Stimulated activated CD8-positive, alpha-beta memory T cell treated with anti-CD3 and anti-CD28 coated beads, Interleukin-7, amount 100 ng/mL, for 24 hours (primary cell): ENCODE measurements at places on chromosomes 5 and 9.
A peak's percentile ranks its signal among the peaks of the same experiment; 100 is the strongest.

DNA sequence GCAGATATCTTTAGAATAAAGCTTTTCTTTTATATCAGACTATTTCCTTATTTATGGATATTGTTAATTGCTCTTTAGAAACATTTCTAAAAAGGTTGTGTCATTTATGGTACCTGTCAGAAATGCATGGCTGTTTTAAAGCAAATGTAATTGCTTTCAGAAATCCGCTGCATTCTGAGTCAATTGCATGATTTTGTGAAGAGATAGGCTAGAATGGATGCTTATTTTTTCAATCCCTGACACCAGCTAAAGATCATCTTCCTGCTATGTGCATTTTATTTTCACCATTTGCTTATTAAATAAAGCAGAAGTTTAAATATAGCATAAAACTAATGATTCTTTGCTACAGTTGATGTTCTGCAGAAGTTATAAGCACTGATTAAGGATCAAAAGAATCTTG is 170.2 kb upstream of the C9orf72 start:
- DNase-seq: no peak

DNA sequence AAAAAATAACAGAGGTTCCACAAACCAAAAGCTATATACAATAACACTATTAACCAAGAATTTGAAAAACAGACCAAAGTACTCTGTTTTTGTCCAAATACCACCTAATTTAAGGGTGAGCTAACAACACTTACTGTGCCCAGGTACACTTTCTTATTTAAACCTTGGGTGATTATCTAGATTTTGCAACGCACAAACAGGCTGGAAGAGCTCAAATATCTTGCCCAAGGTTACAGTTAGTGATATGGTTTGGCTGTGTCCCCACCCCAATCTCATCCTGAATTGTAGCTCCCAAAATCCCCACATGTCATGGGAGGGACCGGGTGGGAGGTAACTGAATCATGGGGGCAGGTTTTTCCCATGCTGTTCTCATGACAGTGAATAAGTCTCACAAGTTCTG is 58.9 kb downstream of the CDK5RAP2 start:
- DNase-seq: no peak

- DNase-seq: peak; percentile 6
These were observed 720 bp downstream of the NADK2 start for GRCh38 chr5:36240779-36241630.

DNA sequence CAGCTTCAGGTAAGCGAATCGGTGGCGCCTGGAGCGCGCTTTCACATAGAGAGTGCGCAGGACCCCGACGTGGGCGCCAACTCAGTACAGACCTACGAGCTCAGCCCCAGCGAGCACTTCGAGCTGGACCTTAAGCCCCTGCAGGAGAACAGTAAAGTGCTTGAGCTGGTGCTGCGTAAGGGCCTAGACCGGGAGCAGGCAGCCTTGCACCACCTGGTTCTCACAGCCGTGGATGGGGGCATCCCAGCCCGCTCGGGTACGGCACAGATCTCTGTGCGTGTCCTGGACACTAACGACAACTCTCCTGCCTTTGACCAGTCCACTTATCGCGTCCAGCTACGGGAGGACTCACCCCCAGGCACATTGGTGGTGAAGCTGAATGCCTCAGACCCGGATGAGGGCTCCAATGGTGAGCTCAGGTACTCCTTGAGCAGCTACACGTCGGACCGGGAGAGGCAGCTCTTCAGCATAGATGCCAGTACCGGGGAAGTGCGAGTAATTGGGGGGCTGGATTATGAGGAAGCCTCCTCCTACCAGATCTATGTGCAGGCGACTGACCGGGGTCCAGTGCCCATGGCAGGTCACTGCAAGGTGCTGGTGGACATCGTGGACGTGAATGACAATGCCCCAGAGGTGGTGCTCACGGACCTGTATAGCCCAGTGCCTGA is 1.1 kb downstream of the PCDHAC2 start:
- no peak for DNase-seq

GRCh38 chr9:76333388-76333787 is 60.8 kb downstream of the RFK start:
- DNase-seq: no peak

- DNase-seq: no peak
These were observed 168.1 kb downstream of the EFNA5 start for GRCh38 chr5:107502676-107503060.

DNA sequence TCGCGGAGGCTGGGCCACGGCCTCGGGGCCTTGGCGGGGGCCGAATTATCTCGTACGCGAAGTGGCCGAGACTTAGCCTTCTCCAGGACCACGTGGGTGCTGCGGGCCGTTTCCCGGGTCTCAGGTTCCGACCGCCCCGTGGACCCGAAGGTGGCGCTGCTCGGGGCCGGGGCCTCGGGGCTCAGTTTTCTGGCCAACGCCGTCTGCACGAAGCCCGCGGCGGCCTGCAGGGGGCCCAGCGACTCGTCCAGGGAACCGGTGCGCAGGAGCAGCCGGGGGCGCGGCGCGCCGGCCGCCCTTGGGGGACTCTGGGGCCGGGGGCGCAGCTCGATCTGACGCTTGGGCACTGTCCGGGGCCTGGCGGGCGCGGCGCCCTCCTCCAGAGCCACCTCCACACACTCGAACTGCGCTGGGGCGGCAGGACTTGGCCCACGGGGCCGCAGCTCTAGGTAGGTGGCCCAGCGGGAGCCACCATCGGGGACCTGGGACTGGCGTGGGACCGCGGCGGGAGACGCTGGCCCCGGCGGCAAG is 716 bp downstream of the PROB1 start:
- DNase-seq: no peak
